ENCODE measurements at places on chromosomes 3 and 15. TPM values are rescaled to one million over a fixed set of nuclear protein-coding genes. Genes with fewer than 3 reads are reported as not detected.

The LRTM1 gene
- total RNA-seq = not detected

The PP2D1 gene
- total RNA-seq = not detected

The CIDEC gene
- total RNA-seq = not detected

The ACTR8 gene
- 30.4 TPM for total RNA-seq

The CALML4 gene
- total RNA-seq = 1.1 TPM

The GP9 gene
- total RNA-seq = not detected

The PLAAT1 gene
- 0.66 TPM for total RNA-seq

The MEX3B gene
- total RNA-seq = 2.2 TPM

The STARD9 gene
- total RNA-seq = 13.4 TPM

The PATL2 gene
- total RNA-seq = 0.62 TPM

The CLDN18 gene
- total RNA-seq = 0.12 TPM

The MOBP gene
- under 0.01 TPM for total RNA-seq

The ADAMTS7 gene
- total RNA-seq = 1.2 TPM

The RAMAC gene
- 30.1 TPM for total RNA-seq

The MINAR1 gene
- 0.66 TPM for total RNA-seq

The TP63 gene
- total RNA-seq = under 0.01 TPM

The GOLGA6L7 gene
- not detected for total RNA-seq

The TRA2B gene
- 206 TPM for total RNA-seq

The ACTRT3 gene
- 3.7 TPM for total RNA-seq

The IL20RB gene
- total RNA-seq = 1.8 TPM

The FRMD5 gene
- 11.1 TPM for total RNA-seq

The GOLGA6D gene
- not detected for total RNA-seq

The ARRDC4 gene
- 8.4 TPM for total RNA-seq

The SETD2 gene
- 37.1 TPM for total RNA-seq

All from uterine smooth muscle cell (primary cell).